ENCODE measurements at places on chromosomes 12 and 14.

DNA sequence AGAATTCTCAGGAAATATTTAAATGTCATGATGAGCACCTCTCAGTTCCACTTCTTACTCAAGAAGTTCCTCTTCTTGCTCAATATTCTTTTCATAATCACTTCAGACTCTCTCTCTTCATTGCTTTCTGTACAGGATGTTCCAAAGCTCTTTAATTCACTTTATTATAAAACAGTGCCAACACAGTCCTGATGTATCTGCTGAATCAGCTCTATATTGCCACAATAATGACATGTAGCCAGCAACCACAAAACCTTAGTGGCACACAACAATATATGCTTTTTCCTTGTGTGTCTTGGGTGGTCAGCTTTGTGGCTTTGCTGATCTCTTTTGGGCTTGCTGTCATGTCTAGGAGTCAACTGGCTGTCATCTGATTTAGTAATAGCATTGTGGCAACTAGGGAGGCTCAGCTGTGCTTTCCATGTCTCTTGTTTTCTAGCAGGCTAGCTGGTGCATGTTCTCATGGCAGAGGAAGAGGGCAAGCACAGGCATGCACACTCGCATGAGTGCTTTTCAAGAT, 52.8 kb upstream of the SLC2A13 start:
- DNase-seq = no peak

DNA sequence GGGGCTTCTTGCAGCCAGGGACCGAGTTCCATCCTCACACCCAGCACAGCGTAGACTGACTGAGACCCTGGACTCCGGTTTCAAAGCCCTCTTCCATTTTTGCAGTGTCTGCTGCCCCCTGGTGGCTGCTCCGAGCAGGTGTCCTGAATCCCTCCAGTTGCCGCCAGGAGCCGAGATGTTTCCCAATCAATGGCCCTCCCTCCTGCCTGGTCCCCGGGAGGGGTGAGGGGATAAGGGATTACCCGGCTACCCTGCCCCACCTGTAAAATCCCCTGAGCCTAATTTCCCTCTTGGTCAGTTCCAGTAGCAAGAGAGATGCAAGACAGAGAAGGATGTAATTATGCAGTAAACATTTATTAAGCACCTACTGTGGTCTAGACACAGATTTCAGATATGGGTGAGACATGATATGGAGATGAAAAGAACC, 55.0 kb downstream of the PHETA1 start:
- DNase-seq = peak; percentile 74

DNA sequence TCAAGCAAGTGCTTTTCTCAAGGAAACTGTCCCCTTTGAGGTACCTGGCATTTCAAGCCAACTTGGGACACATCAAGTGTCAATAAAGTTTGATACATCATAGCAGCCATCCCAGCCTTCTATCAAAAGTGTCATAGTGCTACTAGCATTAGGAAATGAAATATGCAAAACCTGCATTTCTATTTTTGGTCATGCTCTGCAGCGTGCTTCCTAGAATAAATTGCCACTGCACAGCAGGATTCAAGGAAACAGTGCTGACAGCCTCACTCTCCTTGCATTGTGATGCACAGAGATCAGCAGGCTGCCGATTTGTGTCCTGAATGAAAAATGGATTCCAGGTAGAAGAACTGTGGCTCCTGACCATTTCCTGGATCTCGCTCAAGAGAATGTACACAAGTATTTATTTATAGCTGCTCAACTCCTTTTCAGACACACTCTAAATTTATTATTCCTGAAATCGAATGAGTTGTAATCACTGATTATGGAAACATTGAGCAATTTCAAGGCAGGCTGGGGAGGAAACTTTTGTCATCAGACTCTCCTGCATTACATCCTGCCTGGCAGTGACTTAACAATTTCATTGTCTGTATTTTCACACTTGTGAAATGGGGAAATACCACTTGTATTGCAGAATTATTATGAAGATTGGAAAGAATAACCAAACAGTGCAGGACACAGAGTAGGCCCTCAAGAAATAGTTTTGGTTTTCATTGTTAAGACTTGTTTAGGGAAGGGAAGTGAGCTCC, 120.9 kb downstream of the SLC38A6 start:
- no peak for DNase-seq

- no peak for DNase-seq
Measured at GRCh38 chr14:63893701-63894458, 41.1 kb downstream of the SYNE2 start.

DNA sequence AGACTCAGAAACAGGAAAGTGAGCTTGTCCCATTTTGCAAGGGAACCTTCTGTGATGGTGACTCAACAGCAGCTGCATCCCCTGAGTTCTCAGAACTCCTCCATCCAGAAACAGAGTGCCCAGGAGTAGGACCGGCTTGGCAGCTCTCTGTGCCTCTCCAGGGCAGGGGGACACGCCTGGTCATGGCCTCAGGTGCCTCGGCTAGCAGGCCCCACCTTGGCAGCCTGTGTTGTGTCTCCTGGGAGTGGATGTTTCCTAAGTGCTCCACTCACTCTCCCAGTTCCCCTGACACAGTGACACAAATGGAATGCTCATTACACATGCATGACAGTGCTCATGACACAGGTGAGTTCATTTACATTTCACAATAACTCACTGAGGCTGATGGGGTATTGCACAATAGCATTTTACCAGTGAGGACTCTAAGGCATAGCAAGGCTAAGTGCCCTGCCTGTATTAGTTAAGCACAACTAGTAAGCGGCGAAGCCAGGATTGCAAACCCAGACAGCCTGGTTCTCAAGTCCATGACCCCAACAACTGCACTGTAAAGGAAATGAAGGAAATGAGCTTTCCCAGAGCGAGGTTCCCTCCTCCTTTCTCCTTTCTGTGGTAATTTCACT, 47.4 kb downstream of the CALM1 start:
- no peak for DNase-seq

DNA sequence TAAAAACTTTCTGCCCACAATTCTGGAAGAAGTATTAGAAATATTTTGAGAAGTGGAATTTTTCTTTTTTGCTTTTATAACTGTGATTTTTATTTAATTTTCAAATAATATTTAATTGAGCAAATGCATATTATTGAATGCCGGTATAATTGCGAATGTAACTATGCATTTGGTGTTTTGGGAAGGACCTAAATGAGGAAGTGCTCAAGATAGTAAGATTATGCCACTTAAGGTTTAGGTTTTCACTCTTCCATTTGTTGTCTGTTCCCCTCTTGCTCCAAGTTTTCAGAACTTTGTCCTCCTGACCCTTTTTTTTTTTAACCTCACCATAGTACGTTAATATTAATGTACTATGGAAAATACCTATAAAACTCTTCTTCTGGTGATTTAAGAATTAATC, 85.8 kb downstream of the KIAA0586 start:
- no peak for DNase-seq

DNA sequence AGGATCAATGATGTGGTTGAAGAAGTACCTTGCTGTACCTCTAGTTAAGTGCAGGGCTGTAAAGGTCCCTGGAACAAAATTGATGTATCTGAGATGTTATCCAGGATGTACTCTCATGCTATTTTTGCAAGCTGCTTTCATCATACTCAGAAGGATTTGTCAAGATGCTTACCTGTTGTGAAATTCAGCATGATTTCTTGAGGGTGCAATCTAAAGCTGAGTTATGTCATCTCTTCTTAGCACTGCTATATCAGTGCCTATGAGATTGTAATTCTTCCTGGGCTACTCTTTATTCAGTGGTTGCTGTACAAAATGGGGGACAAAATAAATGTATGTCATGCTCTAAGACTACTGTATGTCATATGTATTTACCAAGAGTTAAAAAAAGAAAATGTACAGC, 340.7 kb upstream of the LMO3 start:
- no peak for DNase-seq

GRCh38 chr14:94388384-94389103, at the start of gene SERPINA1:
Gene SERPINA1, minus strand, starts transcription at chr14:94388602. Its CDS starts 5,365 bp downstream, at chr14:94383237.
- no peak for DNase-seq

DNA sequence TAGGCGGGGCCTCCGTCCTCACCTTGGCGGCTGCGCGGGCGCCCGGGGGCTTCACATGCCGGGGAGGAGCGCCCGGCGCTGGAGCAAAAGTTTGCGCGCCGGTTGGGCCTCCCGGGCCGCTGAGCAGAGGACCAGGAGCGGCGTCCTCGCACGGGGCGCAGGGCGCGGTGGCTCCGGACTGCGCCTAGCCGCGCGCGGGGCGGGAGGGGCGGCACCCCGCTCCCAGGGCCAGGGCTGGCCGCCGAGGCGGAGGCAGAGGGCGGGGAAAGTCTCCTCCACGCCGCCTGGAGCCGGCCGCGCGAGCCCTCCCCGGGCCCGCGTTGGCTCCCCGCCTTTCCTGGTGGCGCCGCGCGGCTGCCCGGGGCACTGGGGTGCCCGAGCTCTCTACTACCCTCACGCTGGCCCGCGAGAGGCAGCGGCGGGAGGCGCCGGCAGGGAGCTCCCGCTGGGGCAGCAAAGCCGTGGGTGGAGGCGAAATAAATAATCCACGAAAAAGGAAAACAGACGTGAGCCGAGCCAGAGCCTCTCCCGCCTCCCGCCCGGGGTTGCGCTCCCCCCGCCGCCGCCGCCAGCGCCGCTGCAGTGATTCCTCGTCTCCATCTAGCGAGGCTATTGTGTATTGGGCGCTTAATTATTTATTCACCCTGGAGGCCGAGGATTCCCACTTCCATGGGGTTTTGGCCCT, 400 bp upstream of the PRIMA1 start:
- DNase-seq = no peak

- no peak for DNase-seq
Measured at GRCh38 chr14:90911121-90911520, 94.9 kb upstream of the TTC7B start.

DNA sequence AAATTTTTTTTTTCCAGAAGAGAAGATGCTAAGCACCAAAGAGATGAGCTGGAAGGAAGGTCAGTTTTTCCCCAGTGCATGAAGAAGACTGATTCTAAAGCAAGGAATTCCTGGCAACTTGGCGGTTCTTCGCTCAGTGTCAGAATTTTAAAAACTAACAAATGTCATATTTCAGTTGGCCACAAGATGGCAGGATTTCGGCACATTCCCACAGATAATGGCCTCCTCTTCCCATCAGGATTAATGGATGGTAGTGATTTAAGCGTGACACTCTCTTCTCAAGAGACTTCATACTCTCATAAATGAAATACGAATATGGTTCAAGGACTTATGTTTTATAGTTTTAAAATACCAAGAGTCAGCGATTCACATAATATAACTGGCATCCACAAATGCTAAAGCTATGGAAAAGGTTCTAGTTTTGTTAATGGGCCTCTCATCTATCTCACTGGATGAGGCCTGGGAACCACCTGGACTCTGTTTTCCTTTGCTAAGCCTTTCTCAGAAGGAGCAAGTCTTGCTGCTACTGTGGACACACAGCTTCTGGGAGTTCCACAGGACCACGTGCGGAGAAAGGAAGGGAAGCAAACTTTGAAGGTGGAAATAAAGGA, 46.1 kb upstream of the PTPRO start:
- no peak for DNase-seq

DNA sequence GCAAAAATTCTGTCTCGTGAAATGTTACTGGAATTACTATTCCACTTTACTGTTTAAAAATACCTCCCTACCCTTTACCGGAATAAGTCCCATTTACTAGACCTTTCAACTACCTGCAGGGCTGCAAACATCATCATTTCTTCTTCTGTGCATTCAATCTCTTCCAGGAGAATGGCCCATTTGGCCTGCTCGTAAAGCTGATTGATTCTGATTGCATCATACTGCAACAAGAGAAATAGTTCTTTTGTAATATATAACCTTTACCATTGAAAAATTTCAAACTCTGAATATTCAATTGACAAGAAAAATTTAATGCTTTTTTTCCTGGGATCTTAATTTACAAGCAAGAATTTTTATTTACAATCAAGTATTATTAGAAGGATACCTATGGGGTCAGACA, 72.4 kb downstream of the FERMT2 start:
- DNase-seq = no peak

DNA sequence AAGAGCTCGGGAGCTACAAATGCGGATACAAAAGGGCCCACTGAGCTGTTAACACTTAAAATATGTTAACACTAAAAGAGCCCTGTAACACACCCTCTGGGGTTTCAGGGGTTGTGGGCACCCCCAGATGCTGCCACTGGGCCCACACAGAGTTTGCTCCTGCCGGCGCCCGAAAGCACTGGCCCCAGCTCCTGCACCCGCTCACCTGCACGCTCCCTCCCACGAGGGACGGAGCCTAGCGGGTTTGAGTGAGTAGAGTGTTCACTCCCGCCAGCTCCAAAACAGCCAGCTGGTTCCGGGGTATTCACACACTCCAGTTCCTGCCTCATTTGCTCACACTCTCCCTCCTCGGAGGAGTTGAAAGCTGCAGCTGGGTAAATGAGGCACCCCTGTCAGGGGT, 357.7 kb downstream of the ETNK1 start:
- DNase-seq = no peak

GRCh38 chr12:82470906-82471512, 112.7 kb downstream of the METTL25 start:
- no peak for DNase-seq

DNA sequence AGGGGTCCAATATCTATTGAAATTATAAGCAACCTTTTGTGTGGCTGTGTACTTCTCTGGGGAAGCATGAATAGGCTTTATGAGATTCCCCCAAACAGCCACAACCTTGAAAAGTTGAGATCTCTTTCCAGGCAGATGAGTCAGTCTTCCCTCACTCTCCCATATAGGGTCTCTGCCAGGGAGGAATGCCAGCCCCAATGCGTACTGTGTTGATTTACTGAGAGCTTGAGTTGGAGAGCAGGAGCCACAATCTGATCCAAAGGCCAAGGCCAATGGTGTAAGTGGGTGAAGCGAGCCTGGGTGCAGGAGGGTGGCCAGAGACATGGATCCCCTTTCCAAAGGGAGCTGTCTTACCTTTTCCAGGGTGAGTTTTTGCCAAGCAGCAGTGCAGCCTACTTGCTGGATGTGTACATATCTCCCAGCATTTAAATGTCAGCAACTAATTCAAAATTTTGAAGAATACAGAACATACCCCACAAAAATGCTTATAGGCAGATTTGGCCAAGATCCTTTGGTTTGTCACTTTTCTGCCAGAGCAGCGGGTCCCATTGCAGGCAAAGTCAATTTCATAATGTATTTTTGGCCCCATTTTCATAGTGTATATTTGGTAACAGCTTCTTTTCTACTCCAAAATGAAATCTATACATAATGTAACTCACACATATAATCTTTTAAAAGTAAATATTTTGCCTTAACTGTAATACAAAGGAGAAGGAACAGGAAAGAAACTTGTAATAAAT, 88.2 kb downstream of the TBC1D30 start:
- no peak for DNase-seq

- no peak for DNase-seq
Measured at GRCh38 chr12:38328306-38328895, 11.8 kb downstream of the ALG10B start.

DNA sequence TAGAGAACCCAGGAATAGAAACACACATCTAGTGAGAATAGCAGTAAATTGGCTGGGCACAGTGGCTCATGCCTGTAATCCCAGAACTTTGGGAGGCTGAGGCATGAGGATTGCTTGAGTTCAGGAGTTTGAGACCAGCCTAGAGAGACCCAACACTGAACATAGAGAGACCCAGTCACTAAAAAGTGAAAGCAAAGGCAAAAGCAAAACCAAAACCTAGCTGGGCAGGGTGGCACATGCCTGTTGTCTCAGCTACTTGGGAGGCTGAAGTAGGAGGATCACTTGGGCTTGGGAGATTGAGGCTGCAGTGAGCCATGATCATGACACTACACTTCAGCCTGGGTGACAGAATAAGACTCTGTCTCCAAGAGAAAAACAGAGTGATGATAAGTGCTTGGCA, 37.5 kb upstream of the MIS18BP1 start:
- no peak for DNase-seq
